ENCODE measurements at places on chromosomes 7 and 10.

- no peak for DNase-seq
Measured at GRCh38 chr10:76007667-76008181, 576.3 kb downstream of the LRMDA start.

- no peak for DNase-seq
Measured at GRCh38 chr10:132449811-132450181, 52.8 kb downstream of the PWWP2B start.

GRCh38 chr7:151411551-151411950 lies 1.7 kb upstream of the WDR86 start:
- no peak for DNase-seq

- DNase-seq = no peak
Measured at GRCh38 chr7:24800667-24801066, 43.4 kb upstream of the GSDME start.

DNA sequence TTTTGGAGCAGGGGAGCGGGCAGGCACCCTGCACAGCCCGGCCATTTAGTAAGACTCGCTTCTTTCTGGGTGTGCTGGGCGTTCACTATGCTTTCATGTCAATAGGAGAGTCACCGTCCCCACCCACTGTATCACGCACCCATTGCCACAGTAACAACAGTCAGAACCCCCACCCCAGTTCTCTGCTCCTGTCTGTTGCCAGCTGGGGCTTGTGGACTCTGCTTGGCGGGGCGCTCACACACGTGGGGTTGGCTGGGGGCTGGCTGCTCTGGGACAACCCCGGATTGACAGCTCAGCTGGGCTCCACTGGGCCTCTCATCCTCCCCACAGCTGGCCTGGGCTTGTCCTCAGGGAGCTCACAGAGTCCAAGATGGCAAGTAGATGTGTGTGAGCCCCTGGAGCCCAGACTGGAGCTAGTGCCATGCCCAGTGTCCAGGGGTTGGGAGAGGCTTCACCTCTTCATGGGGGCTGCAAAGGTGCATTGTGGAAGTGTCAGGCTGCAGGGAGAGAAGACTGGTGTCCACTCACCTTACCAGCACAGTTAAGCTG lies 59.6 kb downstream of the GLRX3 start:
- DNase-seq = no peak

DNA sequence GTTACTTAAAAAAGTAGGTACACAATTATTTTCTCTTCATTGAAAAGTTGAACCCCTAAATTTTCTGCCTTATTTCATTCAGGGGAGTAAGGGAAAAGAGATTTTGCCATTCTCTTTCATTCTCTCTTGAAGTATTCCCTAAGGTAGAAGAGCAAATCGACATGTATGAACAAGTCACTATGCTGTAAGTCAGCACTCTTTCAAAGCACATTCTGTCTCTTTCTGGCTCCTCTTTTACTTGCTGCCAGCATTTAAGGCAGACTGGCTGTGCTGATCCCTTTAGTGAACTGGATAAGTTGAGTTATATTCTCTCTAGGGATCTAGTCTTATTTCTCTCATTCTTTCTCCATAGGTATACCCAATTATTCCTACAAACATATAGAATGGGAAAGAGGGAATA lies 222.3 kb upstream of the ZWINT start:
- no peak for DNase-seq

DNA sequence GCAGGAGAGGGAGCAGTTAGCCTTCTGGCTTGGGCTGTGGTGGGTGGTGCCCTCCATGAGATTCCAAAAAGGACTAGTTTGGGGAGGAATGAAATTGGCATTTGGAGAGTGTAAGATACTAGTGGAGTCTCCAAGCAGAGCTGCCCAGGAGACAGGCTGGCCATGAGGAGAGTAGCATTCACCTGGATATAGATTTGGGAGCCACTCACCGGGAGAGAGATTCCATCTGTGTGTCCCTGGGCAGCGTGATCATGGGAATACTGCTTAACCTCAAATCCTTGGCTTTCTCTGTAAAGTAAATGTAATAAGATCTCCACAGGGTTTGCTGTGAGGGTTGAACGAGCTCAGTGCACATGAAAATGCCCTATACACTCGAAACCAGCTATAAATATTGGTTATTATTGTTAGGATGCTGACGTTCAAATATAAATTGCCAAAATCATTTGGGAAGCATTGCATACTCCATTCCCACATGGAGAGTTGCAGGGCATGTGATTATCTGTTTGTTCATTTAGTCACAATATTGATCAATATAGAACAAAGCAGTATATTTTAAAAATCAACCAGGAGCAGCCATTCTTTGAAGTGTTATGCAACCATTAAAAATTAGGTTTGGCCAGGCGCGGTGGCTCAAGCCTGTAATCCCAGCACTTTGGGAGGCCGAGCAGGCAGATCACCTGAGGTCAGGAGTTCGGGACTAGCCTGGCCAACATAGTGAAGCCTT lies 143.7 kb downstream of the CUX1 start:
- no peak for DNase-seq

DNA sequence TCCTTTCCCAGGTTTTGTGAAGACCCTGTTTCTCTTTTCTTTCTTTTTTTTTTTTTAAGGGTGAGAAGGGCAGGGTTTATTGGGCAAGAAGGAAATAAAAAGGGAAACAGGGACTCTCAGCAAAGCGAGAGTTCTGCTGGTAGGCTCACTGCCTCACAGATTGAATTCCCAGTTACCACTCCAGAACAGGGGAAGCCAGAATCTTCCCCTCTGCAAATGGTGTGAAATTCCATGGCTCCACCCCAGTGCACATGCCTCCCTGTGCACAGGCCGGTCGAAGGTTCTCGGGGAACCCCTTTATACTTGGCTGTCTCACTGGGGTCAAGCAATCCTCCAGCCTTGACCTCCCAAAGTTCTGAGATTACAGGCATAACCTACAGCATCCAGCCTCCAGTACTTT lies 10.5 kb upstream of the GUSB start:
- no peak for DNase-seq

GRCh38 chr10:126247446-126247975 lies 140.8 kb downstream of the ADAM12 start:
- no peak for DNase-seq

DNA sequence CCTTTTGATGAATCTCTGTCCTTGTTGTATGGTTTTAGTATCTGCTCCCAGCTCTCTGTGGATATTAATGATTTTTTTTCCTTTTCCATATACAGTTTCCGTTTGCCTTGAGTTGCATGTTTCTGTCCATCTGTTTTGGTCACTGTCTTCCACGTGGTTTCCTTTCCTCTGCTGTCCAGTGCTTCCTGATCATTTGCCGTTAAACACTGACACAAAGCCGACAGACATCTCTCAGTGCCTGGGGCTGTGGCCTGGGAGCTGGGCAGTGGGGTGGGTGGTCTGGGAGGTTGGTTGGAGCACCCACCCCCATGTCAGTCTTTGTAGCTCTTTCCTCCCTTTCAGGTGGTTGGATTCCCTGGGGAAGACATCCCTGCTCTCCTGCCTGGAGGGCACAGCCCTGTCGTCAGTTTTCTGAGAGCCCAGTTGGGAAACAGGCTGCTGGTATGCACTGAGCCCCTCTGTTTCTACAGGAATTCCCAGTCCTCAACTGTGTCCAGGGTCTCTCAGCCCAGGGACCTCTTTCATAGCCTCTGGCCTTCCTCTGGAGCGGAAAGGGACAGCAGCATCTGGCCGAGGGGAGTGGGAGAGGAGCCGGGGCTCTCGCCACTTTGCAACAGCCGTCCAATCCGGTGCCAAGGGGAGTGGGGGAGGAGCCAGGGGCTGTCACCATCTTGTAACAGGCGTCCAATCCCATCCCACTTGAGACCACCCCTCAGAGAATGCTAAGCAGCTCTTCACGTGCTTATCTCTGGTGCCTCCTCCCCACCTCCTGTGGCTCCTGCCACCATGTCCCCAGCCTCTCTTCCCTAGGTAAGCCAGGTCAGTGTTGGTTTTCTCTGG lies 26.7 kb upstream of the MKI67 start:
- DNase-seq = no peak

DNA sequence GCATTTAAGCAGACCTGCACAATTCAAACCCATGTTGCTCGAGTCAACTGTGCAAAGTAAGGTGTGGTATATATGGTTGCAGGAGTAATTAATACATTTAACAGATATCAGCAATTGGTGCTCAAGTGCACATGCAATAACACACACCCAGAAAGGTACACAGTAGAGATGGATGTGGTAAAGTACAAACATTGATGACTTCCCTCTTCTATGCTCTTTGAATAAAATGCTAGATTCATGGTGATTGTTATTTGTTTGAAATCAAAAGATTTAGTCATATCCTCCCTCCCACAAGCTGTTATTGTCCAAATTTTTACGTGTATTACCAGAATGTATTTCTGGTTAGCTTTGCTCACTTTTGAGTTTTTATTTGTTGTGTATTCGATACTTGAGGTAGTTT lies 262.0 kb upstream of the CSTF2T start:
- no peak for DNase-seq

DNA sequence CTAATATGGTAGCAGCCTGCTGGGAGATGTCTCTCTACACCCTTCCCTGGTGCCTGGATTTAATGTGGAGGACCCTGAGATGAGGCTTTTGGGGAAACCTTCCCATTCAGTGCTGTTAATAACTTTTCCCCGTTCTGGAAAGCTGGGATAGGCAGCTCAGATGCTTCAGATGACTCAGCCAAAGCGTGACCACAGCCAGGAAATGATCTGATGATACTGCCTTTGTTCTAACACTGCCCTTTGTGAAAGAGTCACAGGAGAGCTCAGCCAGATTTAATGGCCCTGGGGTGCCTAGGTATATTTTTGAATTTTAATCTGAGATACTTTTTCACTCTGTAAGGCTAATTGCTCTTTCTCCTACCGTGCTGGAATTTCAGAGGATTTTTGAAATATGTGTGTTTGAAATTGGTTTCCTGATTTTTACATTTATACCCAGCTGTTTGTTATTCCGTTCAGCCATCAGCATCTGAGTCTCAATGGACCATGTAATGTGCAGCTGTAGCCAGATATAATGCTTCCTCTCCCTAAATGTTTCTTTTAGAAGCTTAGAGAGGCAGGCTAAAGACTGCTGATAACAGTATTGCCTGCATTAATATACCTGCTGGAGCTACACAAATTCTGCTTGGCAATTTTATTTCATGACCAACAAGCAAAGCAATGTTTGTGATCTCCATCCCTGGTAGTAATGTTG lies 17.8 kb downstream of the CELF2 start:
- no peak for DNase-seq

Measured in CD4-positive, alpha-beta T cell treated with Interleukin-15 for 1 hour (primary cell).